ENCODE measurements at places on chromosomes 1 and 21.

GRCh38 chr1:180631194-180631765 lies 542 bp upstream of the XPR1 start:
- no peak for DNase-seq

GRCh38 chr21:44975720-44976555 lies 36.1 kb downstream of the SLX9 start:
- no peak for DNase-seq

- no peak for DNase-seq
Observed at GRCh38 chr1:45473302-45473701, 17.7 kb downstream of the TESK2 start.

DNA sequence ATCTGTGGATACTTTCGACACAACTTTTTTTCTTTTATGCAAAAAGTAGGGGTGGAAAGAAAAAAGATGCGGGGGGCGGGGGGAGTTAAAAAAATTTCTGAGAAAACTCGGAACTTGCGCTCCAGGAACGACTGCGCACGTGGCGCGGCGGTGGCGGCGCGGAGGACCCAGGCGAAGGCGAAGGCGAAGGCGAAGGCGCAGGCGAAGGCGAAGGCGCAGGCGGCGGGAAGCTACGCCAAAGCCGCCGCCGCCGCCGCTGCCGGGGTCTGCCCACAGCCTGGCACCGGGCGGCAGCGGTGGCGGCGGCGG lies 208 bp upstream of the BARHL2 start:
- DNase-seq, result no peak

- DNase-seq, result no peak
Observed at GRCh38 chr1:55781003-55781402, 565.8 kb upstream of the USP24 start.

GRCh38 chr1:61332196-61332753 lies 249.9 kb downstream of the NFIA start:
- no peak for DNase-seq

DNA sequence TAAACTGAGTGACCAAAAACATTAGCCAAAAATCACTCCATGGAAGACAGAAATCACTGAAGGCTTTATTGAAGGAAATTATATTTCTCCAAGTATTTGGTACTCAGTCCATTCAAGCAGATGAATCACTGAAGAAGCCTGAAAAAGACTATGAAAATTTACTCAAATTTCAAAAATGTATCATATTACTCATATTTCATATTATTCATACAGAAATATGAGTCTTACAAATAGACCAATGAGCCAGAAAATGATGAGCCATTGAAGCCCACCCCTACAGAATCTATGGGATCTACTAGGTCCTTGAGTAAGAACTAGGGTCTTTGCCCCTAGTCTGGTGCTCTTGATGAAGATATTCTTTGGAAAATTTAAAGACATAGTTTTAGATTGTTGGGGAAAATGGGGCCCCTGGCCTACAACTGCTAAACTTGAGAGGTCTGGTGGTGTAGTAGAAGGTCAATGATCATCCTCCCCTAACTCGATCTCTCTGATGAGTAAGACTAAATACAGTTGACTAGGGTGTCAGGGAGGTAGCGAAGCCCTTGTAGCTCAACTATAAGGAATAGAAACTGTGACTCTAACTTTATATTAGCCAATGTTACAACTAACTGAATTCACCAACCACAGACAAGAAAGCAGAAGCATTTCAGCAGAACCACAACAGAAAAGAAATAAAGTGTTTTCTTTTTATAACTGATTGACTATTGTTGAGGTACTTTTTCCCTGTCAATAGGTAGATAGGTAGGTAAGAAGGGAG lies 81.0 kb downstream of the NOTCH2 start:
- DNase-seq, result peak; percentile 58

- DNase-seq, result peak; percentile 67
Observed at GRCh38 chr21:44299458-44300261, at the start of gene PFKL. Gene PFKL (plus strand): TSS chr21:44300053. CDS start chr21:44300106, 53 bp downstream.

- no peak for DNase-seq
Observed at GRCh38 chr1:30920827-30921226, 12.3 kb upstream of the SDC3 start.

GRCh38 chr1:45272913-45273371 lies 53.8 kb upstream of the HPDL start:
- DNase-seq, result peak; percentile 93

- DNase-seq, result peak; percentile 86
Observed at GRCh38 chr1:173420330-173420806, 56.8 kb upstream of the PRDX6 start.

DNA sequence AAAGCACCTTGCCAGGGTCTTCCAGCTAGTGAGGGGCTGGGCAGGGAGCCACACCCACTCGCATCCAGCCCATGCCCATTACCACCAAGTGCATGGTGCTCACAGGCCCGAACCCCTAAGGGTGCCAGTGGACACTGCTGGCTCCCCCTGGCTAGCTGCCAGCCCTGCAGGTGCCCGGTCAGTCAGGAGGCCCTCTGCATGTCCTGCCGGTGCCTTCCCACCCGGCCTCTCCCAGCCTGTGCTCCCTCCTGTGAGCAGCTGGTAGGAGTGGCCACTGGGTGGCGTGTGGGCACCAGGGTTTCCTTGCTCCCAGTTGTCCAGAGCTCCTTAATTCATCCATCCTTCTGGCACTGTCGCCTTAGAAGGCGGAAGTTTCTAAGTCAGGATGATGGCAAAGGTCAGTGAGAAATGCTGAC lies 33.4 kb downstream of the QSOX1 start:
- DNase-seq, result peak; percentile 68

DNA sequence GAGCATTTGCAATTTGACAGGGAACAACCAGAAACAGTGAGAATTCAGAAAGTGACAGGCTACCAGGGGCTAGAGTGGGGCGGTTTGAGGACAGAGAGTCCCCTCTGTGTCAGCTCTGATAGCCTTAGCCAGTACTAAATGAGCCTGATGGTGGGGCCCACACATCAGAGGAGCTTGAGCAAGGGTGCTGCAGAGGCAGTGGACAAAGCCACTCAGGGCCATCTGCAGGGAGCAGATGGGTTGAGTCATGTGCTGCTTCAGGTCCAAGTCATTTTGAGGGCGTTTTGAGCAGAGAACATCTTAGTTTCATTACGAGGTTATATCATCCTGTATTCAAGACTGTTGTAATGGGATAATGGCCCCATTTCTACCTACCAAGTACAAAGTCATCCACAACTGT lies 7.7 kb downstream of the LRRC52 start:
- no peak for DNase-seq

GRCh38 chr1:96579636-96580035 lies 141.9 kb upstream of the PTBP2 start:
- peak; percentile 46 for DNase-seq

DNA sequence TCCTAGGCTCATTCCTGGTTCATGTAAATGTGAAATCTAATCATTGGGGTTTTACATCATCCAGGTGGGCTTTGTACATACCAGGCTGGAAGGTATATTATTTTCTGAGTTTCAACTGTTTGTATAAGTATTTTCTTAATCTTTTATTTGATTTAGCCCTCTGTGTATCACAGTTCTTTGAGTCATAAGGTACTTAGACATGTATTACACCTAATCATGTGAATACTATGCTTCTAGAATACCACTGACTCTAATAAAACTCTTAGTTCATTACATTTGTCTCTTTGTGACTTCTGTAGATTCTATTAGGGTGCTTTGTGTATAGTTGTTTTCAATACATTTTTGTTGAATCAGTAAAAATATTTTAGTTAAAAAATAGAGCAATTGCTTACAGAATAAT lies 92.8 kb downstream of the ZFYVE9 start:
- DNase-seq, result peak; percentile 22

- no peak for DNase-seq
Observed at GRCh38 chr1:40919475-40920011, 57.4 kb upstream of the CITED4 start.

- no peak for DNase-seq
Observed at GRCh38 chr1:7369866-7370265, 401.2 kb upstream of the VAMP3 start.

- DNase-seq, result peak; percentile 44
Observed at GRCh38 chr21:37921091-37921490, 4.8 kb upstream of the KCNJ6 start.

DNA sequence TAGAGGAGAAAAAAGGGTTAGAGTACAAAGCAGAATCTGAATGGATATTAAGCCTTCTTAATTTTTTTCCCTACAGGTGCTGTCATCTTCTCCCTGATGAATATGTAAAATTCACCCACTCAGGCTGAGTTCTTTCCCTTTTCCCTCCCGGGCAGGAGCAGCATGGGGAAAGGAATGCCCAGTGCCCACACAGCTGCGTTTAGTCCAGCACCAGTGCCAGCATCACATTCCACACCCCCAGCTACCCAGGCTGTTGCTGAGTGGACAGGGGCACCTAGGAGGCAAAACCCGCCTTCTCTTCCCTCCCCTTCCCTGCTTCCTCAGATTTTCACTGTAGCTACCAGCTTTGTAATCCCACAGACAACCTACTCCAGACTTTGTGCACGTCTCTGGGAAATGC lies 3.4 kb upstream of the CADM3 start:
- DNase-seq, result no peak

- DNase-seq, result peak; percentile 42
Observed at GRCh38 chr1:36924282-36924811, 110.0 kb downstream of the GRIK3 start.

DNA sequence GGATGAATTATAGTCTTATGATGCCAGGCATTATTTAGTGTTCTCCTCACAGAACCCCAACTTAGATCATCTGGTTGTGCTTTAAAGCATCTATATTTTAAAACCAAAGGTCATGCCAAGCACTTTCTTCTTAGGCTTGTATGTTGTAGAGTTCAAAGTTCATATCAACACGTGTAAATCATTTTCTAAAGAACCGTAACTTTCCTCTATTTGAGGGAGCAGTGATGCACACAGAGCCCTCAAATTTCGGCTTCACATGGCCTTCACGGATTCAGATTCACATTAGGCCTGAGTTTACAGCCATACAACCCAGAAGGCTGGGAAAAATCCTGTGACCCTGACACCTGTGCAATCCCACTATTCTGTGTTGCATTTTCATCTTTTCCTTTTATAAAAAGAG lies 52.1 kb upstream of the SEC16B start:
- no peak for DNase-seq

- peak; percentile 25 for DNase-seq
Observed at GRCh38 chr21:42006765-42007164, 3.4 kb downstream of the ZBTB21 start.

DNA sequence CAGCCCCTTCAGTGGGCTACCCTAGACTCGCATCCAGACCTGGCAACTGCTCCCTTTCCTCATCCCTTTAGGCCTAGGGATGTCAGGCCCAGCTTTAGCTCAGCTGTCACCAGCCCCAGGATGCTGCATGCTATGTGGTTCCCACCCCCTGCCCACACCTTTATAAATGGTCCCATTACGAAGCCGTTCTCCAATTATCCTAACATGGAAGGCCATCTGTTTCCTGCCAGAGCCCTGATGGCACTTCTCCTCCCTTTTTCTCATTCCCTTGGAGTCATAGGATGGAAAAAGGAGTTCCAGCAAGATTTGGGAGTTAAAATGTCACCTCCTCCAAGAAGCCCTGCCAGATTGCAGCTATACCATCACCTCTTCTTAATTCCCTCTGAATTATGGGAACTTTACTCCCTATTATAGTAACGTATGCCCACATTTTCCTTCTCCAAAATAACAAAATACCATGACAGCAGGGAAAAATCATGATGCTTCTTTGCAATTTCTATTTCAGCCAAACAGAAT lies 205.0 kb upstream of the GRIK3 start:
- DNase-seq, result no peak

- DNase-seq, result no peak
Observed at GRCh38 chr1:167159782-167160181, 60.9 kb upstream of the POU2F1 start.

- no peak for DNase-seq
Observed at GRCh38 chr1:245277276-245277675, 122.5 kb downstream of the KIF26B start.

DNA sequence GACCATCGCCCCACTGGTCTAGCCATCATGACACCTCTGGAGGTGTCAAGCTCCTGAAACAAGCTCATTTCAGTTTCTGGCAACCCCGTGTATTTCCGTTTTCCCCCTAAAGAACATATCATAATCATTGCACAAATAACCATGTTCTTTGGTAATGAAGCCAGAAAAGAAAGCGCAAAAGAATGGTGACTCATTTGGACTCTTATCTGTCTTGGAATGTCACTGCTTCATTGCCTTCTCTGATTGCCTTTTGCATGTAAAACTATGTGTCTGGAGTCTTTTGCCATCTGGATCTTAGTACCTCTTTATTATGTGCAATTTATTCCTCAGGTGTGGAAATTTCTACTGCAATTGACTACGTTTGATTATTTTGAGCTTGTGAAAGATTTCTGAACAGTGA lies 110.5 kb downstream of the COLGALT2 start:
- peak; percentile 25 for DNase-seq

- no peak for DNase-seq
Observed at GRCh38 chr1:223802032-223802431, 43.7 kb downstream of the TP53BP2 start.

DNA sequence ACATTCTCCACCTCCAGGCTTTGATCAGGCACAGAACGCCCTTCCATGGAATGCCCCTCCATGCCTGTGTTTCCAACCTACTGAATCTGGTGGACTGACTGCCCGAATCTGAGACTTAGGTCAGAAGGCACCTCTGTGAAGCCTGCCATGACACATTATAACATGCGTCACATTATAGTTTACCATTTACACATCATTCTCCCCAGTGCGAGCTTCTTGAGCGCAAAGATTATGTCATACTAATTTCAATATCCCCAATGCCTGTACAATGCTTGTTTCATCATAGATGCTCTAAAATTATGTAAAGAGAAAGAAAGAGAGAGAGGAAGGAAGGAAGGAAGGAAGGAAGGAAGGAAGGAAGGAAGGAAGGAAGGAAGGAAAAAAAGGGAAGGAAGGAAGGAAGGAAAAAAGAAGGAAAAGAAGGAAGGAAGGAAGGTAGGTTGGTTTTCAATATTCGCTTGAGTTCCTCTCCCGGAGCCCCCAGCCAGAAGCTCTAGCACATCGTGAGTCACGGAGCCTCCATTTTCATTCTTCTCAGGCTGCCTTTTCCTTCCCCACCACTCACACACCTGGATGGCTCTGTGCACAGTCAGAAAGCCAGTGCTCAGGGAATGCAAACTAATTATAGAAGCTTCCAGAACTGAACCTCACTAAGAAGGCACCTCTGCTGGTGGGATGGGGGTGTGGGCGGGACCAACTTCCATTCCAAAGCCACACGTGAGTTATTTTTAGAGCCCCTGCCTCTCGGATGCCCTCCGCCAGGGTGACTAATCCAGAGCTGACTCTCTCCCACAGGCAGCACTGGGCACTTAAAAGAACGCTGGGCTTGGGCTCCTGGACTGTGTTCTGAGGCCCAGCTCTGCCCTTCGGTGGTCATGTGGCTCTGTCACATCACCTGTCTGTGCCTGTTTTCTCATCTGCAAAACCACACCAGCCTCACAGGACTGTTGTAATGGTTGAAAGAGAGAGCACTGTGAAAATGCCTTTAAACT lies 27.4 kb downstream of the LAMB3 start:
- peak; percentile 43 for DNase-seq

GRCh38 chr1:39047374-39048229 lies 21.5 kb downstream of the NDUFS5 start:
- DNase-seq, result peak; percentile 77

- DNase-seq, result no peak
Observed at GRCh38 chr1:57252597-57253294, 171.1 kb downstream of the DAB1 start.

- DNase-seq, result peak; percentile 83
Observed at GRCh38 chr1:198686069-198686728, 47.4 kb downstream of the PTPRC start.

All from ELR (cell line).